ENCODE measurements at places on chromosomes 7 and 10. TPM values are rescaled to one million over a fixed set of nuclear protein-coding genes. Genes with fewer than 3 reads are reported as not detected.

The NPC1L1 gene
- total RNA-seq = not detected

The NPSR1 gene
- not detected for total RNA-seq

The TMEM270 gene
- not detected for total RNA-seq

The UCMA gene
- total RNA-seq = not detected

The ATOH7 gene
- not detected for total RNA-seq

The ANXA8L1 gene
- total RNA-seq = not detected

The METTL2B gene
- total RNA-seq = 74.2 TPM

The ABCB1 gene
- total RNA-seq = 6.3 TPM

The LRGUK gene
- total RNA-seq = 0.05 TPM

The ZNF775 gene
- total RNA-seq = 4.2 TPM

The NKX6-2 gene
- total RNA-seq = not detected

The GDF2 gene
- total RNA-seq = not detected

The PTN gene
- total RNA-seq = not detected

The FFAR4 gene
- not detected for total RNA-seq

The HMX2 gene
- total RNA-seq = 0.11 TPM

The C7orf33 gene
- not detected for total RNA-seq

The PARD3 gene
- total RNA-seq = 0.53 TPM

The GHRHR gene
- not detected for total RNA-seq

The MBLAC1 gene
- 3.0 TPM for total RNA-seq

The SKIDA1 gene
- not detected for total RNA-seq

The AKR1E2 gene
- 3.8 TPM for total RNA-seq

Data from activated T-cell treated with anti-CD3 and anti-CD28 coated beads, Interleukin-2, amount 50 U/mL, for 4 hours (primary cell).